HuH-7.5 (cell line): ENCODE measurements at places on chromosomes 11 and 22.

GRCh38 chr11:71940561-71941219 lies 11.8 kb downstream of the RNF121 start:
- DNase-seq: no peak

DNA sequence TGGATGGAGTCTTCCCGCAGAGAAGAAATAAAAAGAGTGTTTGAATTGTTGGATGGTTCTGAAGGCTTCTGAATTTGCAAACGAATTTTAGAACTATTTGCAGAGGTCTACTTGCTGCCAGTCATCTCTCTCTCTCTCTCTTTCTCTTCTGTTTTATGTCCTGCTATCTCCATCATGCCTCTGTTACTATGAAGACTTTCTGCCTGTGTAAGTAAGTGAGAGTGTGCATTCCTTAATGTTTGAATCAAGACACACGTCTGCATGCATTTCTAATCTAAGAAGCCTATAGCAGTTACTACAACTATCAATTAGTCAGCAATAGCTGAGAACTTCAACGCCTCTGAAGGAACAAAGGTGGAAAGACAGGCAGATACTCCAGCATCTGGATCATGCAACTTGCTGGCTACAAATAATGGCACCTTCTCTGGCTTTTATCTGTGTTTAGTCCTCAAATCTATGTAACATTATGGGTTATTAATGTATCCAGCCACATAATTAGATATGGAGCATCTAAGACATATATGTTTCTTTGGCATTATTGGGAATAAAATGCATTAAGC lies 191.5 kb upstream of the BLID start:
- no peak for DNase-seq

- no peak for DNase-seq
Observed at GRCh38 chr11:11641581-11641980, 19.8 kb upstream of the GALNT18 start.

DNA sequence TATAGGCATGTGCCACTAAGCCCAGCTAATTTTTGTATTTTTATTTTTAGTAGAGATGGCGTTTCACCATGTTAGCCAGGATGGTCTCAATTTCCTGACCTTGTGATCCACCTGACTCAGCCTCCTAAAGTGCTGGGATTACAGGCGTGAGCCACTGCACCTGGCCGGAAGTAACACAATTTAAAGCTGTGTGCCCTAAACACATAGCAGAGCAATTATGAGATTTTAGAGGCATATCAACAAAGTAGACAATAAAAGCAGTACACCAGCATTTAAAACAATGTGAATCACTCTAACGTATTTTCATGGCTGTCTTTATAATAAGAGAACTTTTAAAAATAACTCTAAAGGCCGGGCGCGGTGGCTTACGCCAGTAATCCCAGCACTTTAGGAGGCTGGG lies 42.4 kb downstream of the PRR14L start:
- no peak for DNase-seq

DNA sequence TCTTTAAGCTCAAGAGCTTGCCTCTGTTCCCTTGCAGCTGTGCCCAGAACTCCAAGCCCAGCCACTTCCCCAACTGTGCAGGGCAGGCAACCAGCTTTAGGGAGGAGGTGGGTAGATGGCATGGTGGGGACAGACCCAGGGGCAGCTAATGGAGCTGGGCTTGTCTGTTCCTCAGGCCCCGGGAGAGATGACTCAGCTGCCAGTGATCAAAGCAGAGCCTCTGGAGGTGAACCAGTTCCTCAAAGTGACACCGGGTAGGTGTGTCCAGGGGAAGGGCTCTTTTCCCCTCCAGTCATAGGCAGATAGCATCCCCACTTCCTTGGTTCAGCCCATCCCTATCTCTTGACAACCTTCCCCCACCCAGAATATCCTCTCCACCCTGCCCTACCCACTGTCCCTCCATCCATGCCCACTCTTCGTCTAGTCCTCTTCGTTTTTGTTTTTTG lies 32.4 kb downstream of the CREB3L1 start:
- DNase-seq: no peak

- DNase-seq: no peak
Observed at GRCh38 chr11:36361472-36361871, 65.4 kb downstream of the PRR5L start.

DNA sequence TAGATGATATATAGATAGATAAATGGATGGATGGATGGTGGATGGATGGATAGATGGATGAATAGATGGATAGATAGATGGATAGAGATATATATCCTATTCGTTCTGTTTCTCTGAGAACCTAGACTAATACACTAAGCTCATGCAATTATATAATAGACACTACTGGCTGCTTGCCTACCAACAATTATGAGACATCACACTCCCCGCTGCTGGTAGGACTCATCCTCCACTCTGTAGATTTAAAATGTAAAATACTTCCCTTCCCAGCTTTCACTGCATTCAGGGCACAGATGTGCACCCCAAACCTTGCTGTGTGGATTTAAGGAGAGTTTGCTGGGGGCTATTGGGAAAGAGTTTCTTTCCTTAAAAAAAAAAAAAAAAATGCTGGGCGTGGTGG lies 28.3 kb upstream of the RCN1 start:
- DNase-seq: no peak

GRCh38 chr11:8105133-8105532 lies 24.1 kb downstream of the TUB start:
- no peak for DNase-seq

GRCh38 chr11:61666684-61667297 lies 13.4 kb upstream of the DAGLA start:
- peak; percentile 90 for DNase-seq

DNA sequence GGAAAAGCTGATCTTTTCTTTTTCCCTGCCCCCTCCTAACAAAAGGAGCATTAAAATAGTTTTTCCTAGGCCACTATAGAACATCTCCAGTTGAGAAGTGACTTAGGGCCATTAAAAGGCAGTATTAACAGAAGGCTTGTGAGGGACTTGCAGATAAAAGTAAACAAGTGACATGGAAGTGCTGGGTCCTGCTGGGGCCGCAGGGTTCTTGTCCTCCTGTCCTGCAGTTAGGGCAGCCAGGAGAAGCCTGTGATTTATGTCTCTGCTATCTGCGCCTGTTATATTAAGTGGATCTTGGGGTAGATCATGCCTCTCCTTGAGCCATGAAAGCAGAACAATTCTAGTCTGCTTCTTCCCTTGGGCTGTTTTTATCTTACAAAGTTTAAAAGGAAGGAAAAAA lies 271.4 kb upstream of the C11orf87 start:
- no peak for DNase-seq

DNA sequence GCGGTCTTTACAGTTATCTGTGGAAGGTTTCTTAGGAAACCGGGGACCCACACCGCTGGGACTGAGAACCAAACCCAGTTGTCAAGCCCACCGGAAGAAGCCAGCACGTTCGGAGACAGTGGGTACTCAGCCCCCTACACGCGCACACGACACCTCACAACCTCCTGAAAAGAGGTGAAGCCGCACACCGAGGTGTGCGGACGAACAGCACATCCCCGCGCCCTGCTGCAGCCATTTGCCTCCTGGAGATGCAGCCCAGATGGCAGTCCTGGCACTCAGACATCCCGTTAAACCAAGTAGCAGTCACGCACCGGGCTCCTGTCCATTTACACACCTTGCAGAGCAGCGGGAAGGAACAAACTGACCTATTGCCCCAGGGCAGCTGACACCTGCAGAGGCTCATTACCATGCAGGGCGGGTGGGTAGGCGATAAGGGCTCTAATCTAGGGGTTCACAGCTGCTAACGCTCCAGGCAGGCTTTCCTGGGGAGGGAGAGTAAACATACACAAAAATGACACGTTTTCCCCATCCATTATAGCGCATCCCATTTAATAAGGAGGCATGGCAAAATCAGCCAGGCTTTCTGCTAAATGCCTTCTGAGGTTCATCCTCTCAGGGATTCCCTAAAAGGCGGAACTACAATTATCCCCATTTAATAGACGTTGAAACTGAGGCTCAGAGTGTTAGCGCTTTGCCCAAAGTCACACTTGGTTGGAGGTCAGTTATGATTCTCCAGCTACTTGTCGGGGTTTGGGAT lies 864 bp upstream of the EHBP1L1 start:
- DNase-seq: peak; percentile 69

- DNase-seq: no peak
Observed at GRCh38 chr22:37734402-37734700, 37.5 kb downstream of the TRIOBP start.

- no peak for DNase-seq
Observed at GRCh38 chr11:66915046-66915832, 42.9 kb downstream of the PC start.

GRCh38 chr11:27658535-27659236 lies 41.6 kb downstream of the BDNF start:
- no peak for DNase-seq

DNA sequence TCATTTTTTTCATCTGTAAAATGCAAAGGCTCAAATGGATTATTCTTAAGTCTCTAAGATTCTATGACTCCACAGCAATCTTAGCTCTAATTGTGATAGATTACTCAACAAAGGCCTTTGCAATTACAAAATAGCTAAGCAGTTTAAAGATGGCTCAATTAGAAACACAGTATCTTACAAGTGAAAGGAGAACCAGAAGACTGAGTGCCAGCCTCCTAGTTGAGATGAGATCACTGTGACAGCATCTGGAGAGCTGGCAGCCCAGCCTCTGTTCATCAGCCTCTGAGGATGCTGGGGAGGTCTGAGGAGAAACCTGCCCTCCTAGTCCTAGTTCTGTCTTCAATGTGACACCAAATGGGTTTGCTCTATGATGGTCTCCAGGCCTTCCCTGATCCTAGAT lies 158.4 kb upstream of the NARS2 start:
- no peak for DNase-seq

DNA sequence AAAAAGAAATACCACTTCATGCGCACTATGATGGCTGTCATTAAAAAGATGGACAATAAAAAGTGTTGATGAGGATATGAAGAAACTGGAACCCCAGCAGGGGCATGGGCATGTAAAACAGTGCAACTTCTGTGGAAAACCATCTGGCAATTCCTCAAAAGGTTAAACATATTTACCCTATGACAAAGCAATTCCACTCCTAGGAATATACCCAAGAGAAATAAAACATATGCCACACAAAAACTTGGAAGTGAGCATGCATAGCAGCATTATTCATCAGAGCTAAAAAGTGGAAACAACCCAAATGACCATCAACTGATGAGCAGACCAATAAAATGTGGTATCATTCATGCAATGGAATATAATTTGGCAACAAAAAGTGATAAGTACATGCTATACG lies 50.1 kb downstream of the LRRC32 start:
- DNase-seq: no peak

- DNase-seq: no peak
Observed at GRCh38 chr22:46233231-46233630, 16.9 kb downstream of the CDPF1 start.

GRCh38 chr11:45272701-45273100 lies 13.4 kb downstream of the SYT13 start:
- DNase-seq: no peak

GRCh38 chr11:118223570-118223969 lies 1.2 kb downstream of the JAML start:
- no peak for DNase-seq

GRCh38 chr11:2554338-2555207 lies 109.8 kb downstream of the KCNQ1 start:
- DNase-seq: no peak

- no peak for DNase-seq
Observed at GRCh38 chr11:105574974-105575373, 34.9 kb upstream of the GRIA4 start.

DNA sequence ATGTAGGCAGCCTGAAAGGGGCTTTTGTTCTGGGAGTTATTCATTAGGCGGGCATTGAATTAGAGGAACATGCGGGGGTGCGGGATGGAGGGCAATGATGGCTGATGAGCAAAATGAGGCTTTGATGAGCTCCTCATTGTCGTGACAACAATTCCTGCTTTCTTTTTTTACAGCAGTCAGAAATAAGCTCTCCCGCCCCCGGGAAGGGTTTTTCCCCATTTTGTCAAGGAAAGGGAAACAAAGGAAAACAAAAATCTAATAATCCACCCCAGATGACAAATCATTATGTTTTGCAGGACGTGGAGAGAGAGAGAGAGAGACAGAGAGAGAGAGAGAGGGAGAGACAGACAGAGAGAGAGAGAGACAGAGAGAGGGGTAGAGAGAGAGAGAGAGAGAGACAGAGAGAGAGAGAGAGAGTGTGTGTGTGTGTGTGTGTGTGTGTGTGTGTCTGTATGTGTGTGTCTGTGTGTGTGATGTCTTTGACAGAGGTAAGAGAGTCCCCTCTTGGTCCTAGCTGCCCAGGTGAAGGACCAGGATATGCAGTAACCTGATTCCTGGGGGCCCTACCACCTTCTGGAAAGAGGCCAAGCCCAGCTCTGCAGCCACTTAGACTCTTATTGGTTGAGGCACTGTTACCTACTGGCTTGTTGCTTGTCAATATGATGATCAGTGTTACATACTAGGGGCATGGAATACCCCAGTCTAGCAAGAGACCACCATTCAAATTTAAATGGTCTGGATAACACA lies 46.7 kb upstream of the PARVA start:
- no peak for DNase-seq

- DNase-seq: no peak
Observed at GRCh38 chr22:39621826-39622225, 51.3 kb downstream of the CACNA1I start.

DNA sequence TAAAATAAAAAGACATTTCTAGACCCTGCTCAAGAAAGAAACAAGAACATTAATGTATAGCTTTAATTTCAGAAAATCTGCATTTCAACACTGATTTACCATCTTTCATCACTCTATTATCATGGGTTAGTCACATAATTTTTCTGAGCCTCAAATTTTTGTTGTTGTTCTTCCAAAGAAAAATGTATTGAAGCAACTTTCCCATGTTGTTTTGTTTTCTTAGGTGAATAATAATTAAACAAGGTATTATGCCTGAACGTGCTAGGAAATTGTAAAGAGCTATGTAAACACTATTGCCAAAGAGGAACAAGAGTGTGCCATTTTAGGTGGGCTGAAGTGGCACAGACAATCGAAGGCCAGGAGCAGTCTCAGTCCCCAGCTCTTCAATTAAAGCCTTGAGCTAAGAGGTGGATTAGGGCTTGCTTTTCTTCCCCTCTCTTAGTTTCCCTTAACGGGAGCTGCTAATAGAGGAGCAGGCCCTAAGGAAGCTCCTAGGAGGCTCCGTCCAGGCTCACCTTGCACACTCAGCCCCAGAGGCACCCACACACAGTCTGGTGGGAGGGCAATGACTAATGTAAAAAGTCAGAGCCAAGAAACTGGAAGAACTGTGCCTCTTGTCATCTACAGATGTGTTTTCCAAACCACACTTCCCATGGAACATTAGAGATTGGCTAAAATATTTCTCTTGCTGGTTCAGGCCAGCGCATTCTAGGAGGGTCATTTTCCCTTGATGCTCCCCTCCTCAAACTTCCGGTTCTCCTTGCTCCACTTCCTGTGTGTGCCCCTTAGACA lies 8.8 kb upstream of the UBASH3B start:
- DNase-seq: no peak

- DNase-seq: no peak
Observed at GRCh38 chr11:33475993-33476392, 218.8 kb downstream of the HIPK3 start.

- DNase-seq: peak; percentile 90
Observed at GRCh38 chr11:73335204-73335923, 27.3 kb downstream of the ARHGEF17 start.
